IMR-90 (cell line): ENCODE measurements at places on chromosomes 13 and 19.

GRCh38 chr19:1453525-1454364 is 3.8 kb downstream of the APC2 start:
- no peaks in the 10 kb centered on the region for H3K36me3 ChIP-seq
- no peaks in the 10 kb centered on the region for H3K4me1 ChIP-seq
- DNase-seq, result no peak
- H3K4me3 ChIP-seq, result no peak overlapping the region

DNA sequence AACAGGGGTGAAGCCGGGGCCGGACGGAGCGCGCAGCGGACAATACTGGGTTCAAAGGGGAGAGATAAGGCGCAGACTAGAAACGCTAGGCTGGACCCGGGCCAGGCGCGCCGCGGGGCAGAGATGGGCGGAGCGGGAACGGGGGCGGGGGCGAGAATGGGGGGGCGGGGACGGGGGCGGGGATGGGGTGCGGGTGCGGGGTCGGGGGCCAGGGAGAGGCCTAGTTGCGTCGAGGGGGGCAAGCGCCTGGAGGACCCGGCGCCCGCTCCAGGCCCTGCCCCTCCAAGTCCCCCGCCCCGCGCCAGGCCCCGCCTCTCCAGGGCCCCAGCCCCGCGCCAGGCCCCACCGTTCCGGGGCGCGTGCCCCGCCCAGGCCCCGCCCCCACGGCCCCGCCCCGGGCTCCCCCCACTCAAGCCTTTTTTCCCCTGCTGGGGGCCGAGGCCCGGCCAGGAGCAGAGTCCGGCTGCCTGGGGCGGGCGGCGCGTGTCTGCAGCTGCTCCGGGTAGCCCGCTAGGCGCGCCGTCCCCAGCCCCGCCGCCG is at the start of gene CERS4:
TSS of gene CERS4 (plus strand) at position 449 of the 540 bp plus-strand sequence. CDS start 41,707 bp downstream, outside the sequence.
- peak within 1 kb of the TSS; percentile 16 for H3K27ac ChIP-seq
- DNase-seq, result peak; percentile 20
- H3K36me3 ChIP-seq, result no peaks in the 10 kb centered on the region
- peaks cover 4% of the 10 kb centered on the region; the same call in 1 of the 2 replicates for H3K4me1 ChIP-seq

- H3K27me3 ChIP-seq, result peaks cover 32% of the 10 kb centered on the region
- H3K4me1 ChIP-seq, result no peaks in the 10 kb centered on the region; the same call in 1 of the 2 replicates
- no peak overlapping the region for H3K27ac ChIP-seq
- H3K36me3 ChIP-seq, result no peaks in the 10 kb centered on the region
Measured at GRCh38 chr19:495402-496111, 729 bp upstream of the MADCAM1 start.

- H3K27me3 ChIP-seq, result no peaks in the 10 kb centered on the region
- H3K27ac ChIP-seq, result no peak overlapping the region
- H3K4me1 ChIP-seq, result no peaks in the 10 kb centered on the region
- no peaks in the 10 kb centered on the region for H3K36me3 ChIP-seq
- H3K4me3 ChIP-seq, result no peak overlapping the region
Measured at GRCh38 chr13:54511366-54511765, 1482.8 kb downstream of the OLFM4 start.

DNA sequence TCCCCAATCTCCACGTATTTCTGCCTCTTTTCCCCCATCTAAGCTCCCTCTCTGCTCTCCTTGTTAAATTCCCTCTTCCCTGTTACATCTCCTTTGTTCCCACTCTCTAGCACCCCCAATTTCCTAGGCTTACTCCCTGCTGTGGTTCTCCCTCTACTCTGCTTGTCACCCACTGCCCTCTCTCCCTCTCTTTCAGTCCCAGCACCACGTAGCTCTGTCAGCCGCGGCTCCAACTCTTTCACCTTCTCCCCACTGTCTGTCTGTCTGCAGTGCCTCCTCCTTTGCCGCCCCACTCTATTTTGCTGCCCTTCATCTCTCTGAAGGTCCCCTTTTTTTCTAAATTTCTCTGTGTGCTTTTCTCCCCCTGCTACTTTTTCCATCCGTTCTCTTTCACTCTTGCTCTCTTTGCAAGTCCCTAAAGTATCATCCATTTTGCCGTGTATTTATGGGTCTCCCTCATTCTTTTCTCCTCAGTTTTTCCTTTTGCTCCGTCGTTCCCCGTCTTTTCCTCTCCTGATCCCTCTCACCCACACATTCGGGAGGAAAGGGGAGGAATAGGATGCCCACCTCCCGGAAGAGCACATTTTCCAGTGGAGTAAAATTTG is 937 bp downstream of the ZNF841 start:
- DNase-seq, result no peak
- H3K27me3 ChIP-seq, result no peaks in the 10 kb centered on the region
- H3K36me3 ChIP-seq, result peaks cover 19% of the 10 kb centered on the region
- peak overlapping the region; percentile 88 for H3K27ac ChIP-seq
- peaks cover 3% of the 10 kb centered on the region; the same call in 1 of the 2 replicates for H3K4me1 ChIP-seq
- H3K4me3 ChIP-seq, result peak overlapping the region; percentile 94

DNA sequence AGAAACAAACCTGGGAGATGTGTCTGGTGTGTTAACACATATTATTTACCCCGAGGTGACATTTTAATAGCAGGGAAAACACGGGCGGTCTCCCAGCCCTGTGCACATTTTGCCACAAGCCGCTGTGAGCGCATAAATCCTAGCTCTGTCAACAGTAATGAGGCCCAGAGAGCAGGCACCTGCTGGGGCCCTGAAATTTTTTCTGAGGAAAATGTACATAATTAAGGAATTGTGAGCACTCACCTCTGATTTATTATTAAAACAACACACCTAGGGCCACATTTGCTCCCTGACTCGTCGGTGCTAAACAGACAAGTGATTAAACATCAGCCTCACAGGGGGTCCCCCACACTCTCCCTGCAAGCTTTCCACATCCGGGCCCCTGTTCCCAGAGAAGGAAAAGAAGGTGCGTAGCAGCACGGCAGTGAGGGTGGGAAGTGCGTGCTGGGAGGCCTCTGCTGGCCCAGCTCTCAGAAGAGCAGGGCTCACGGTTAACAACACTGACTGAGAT is 616.3 kb downstream of the UQCRFS1 start:
- DNase-seq, result no peak
- H3K27ac ChIP-seq, result no peak overlapping the region
- no peaks in the 10 kb centered on the region for H3K4me1 ChIP-seq
- no peak overlapping the region for H3K4me3 ChIP-seq
- H3K27me3 ChIP-seq, result no peaks in the 10 kb centered on the region

DNA sequence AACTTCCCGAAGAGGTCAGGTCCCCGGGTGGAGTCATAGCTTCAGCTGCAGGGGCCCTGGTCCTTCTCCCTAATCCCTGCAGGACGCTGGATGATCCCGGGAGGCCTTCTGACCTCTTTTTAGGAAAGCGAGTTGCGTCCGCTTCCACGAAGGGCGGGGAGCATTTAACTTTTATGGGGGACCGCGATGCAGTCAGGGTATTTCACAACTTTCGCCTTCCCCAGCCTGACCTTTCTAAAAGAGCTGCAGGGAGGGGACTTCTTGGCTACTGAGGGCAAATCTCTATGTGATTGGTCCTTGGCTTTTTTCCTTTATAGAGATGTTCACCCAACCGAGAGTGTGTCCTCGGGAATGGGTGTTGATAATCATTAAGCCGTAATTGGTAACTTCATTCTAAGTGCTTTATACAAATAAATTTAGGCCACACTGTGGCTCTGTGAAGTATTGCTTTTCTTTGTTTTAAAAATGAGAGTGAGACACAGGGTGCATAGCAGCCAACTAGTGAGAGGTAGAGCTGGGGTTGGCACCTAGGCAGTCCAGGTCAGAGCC is 778 bp downstream of the ZNF230 start:
- peaks cover 2% of the 10 kb centered on the region; the same call in 1 of the 2 replicates for H3K4me1 ChIP-seq
- no peak for DNase-seq
- peak overlapping the region; percentile 18 for H3K27ac ChIP-seq
- H3K27me3 ChIP-seq, result no peaks in the 10 kb centered on the region
- peaks cover 12% of the 10 kb centered on the region for H3K36me3 ChIP-seq

- H3K36me3 ChIP-seq, result no peaks in the 10 kb centered on the region
- no peaks in the 10 kb centered on the region for H3K27me3 ChIP-seq
- no peaks in the 10 kb centered on the region for H3K4me1 ChIP-seq
- no peak for DNase-seq
- no peak overlapping the region for H3K4me3 ChIP-seq
- H3K27ac ChIP-seq, result no peak overlapping the region
Measured at GRCh38 chr19:22733691-22734090, 50.3 kb downstream of the ZNF99 start.

GRCh38 chr19:43594710-43595604 is 977 bp downstream of the IRGQ start:
- no peaks in the 10 kb centered on the region for H3K27me3 ChIP-seq
- H3K4me3 ChIP-seq, result peak overlapping the region; percentile 54

DNA sequence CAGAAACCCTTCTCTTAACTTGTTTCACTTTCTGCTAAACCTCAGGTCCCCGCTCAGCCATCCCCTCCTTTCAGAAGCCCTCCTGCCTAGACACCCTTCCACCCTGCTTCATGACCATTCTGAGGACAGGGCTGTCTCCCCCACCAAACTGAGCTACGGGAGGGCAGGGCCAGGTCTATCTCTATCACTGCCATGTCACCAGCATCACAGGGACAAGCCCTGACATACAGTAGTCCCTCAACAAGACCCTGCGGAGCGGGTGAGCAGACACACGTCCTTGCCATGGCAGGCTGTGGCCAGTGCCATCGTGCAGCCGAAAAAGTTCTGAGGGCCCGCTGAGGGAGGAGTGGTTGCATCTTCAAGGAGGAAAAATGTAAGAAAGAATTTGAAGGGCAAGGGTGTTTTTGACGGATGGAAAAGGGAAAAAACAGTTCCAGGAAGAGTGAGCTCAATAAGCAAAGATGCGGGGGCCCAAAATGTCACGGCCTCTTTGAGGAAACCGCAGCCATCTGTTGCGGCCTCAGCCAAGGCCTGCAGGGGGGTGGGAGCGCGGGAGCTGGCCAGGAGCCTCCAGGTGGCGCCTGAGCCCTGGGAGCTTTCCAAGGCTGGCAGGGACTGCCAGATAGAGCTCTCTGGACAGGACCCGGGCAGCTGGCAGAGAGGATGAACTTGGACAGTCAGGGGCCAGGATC is 8.1 kb downstream of the PTGIR start:
- no peaks in the 10 kb centered on the region for H3K27me3 ChIP-seq
- peak; percentile 85 for DNase-seq
- no peak overlapping the region for H3K4me3 ChIP-seq
- H3K27ac ChIP-seq, result peak overlapping the region; percentile 46

DNA sequence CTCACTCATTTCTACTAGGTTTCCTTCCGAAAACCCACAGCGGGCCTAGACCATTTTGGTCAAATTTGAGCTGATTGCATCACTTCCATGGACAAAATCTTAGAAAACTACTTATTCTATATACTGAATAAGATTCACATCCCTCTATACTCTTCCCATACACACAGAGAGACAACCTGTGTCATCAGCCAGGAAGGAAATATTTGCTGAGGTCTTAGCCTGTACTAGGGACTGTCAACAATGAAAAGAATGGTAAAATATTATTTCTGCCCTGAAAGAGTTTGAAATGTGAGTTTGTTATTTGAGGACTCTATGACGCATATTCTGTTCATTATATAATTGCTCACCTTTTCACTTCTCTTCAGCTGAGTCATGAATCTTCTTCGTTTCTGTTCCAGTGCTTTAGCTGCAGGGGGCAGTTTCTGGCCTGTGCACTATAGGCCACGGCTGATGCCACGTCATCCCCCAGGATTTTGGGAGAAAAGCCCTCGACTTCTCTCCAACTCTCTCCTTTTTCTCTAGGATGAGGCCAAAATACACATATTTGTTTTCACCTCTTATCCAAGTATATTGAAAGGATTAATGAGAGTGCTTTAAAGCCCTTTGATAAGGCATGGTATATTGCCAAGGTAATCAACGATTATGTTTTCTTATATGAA is 47.7 kb downstream of the GSX1 start:
- H3K27me3 ChIP-seq, result no peaks in the 10 kb centered on the region; the same call in none of the 2 replicates
- no peak overlapping the region for H3K27ac ChIP-seq

GRCh38 chr19:43596842-43597461 is 557 bp downstream of the ZNF576 start:
- no peaks in the 10 kb centered on the region for H3K27me3 ChIP-seq
- peaks cover 30% of the 10 kb centered on the region for H3K36me3 ChIP-seq
- peaks cover 9% of the 10 kb centered on the region for H3K4me1 ChIP-seq
- peak; percentile 13 for DNase-seq
- H3K4me3 ChIP-seq, result peak overlapping the region; percentile 68
- H3K27ac ChIP-seq, result peak overlapping the region; percentile 79
